CD4-positive, alpha-beta T cell treated with Interleukin-1 beta for 1 hour (primary cell): ENCODE measurements at places on chromosomes 16 and 17.

GRCh38 chr17:31586946-31587345 lies 195.5 kb downstream of the RAB11FIP4 start:
- no peak for DNase-seq

DNA sequence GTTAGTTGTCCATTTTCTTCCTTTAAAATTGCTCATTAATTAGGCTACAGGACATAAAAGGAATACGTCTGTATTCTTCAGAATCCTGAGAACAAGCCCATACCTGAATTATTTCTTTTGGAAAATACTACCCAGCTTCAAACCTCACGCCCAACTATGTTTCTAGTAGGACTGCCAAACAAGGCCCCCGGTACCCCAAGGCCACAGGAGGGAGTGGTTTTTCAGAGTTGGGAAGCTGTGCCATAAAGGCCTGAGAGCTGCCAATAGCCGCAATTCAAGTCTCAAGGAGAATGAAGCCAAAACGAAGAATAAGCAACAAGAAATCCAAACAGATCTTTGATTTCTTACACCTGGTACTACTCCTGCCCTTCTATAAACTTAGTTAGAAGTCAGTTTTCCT lies 48.3 kb downstream of the UBE2G1 start:
- no peak for DNase-seq

DNA sequence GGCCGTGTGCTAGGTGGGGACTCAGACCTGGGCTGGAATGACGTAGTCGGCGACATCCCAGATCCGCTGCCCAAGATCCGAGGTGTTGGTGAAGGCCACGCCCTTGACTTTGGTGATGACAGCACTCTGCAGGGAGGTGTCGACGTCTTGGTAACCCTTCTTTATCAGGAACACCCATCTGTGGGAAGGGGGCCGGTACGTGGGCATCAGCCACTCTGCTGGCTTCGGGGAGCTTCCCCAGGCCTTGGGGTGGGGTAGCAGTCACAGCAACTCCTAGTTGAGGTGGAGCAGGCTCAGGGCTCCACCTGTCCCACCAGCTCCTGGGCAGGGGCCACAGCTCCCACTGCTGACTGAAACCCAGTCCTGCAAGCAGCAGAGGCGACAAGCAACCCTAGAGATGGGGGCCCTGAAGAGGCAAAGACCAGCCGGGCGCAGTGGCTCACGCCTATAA lies 4.3 kb downstream of the P2RX5 start:
- no peak for DNase-seq

GRCh38 chr16:58009856-58010416 lies 8.7 kb downstream of the USB1 start:
- no peak for DNase-seq

DNA sequence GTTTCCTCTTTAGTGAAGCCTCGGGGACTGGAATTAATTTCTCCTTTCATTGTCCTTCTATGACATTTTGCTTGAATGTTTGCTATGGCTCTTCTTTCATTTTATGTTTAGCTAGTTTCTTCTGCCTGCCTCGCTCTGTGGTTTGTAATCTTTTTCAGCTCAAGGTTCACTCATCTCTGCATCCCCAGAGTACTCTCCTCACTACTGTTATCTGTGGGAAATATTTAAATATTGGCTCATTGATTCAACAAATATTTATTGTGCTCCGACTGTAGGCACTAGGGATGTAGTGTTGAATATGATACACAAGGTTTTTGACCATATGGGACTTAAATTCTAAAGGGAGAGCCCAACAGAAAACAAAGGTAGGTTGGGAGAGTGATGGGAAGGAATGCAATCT lies 195.9 kb downstream of the PHKB start:
- DNase-seq: no peak

GRCh38 chr17:68288804-68289203 lies 2.1 kb downstream of the SLC16A6 start:
- DNase-seq: peak; percentile 46

GRCh38 chr17:82402865-82403264 lies 15.3 kb upstream of the HEXD start:
- no peak for DNase-seq

GRCh38 chr16:47958726-47959125 lies 197.1 kb downstream of the ABCC12 start:
- no peak for DNase-seq

DNA sequence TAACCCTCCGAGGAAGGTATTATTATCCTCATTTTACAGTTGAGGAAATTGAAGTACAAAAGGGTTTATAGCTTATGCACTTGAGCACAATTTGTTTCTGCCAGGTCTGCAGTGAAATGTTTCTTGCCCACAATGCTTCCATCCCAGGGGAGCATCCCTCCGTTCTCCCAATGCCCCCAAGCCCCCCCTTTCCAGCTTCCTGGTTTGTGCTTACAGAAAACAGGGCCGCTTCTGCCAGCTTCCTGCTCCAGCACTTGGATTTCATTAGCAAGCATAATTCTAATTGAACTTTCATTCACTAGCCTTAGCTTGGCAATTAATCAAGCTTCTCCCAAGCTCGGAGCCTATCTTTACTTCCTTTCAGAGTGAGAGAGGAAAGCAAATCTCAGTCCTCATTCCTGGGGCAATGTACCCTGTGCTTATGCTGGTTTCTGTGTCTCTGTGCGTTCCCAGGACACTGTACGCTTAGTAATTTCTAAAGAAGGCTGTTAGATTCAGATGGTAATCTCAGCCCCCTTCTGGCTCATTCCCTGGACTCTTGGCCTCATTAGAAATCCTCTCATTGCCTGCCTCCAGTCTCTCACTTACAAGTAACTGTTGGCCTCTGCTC lies 141.6 kb downstream of the HS3ST2 start:
- no peak for DNase-seq

GRCh38 chr17:14737984-14738651 lies 437.2 kb downstream of the HS3ST3B1 start:
- DNase-seq: peak; percentile 70

GRCh38 chr17:78534492-78535272 lies 42.5 kb downstream of the DNAH17 start:
- no peak for DNase-seq

DNA sequence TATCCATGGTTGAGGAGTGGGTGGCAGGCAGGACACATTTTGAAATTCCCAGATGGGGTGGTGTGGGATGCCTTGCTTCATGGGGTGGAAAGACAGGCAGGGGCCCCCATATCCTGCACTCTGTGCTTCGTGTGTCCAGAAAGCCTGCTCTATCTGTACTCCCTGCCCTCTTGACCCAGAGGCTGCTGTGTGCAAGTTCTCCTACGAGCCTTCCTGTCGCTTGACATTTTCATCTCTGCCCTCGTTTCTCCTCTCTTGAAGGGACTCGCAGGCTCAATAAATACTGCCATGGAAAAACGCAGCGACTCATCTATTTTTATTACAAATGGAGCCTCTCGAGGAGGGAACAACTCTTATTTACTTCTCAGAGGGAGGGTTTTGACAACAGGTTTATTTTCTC lies 254.8 kb downstream of the XYLT1 start:
- DNase-seq: no peak

DNA sequence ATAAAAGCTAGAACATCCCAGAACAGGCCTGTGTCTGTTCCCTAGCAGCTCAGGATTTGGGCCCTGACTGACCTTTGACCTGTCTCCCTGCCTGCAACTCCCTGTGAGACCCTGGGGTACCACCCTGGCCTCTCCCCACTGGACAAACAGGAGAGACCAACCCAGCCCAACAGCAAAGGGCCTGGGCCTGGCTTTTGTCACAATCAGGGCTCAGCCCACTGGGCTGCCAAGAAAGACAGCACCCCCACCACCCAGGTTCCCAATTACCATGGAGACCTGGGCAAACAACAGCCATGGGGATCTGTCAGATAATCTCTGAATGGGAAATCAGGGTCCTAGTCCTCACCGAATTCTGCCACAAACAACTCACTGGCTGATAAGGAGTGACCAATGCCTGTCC lies 11.1 kb downstream of the PLLP start:
- no peak for DNase-seq

GRCh38 chr17:68993112-68993511 lies 37.9 kb upstream of the ABCA8 start:
- no peak for DNase-seq

GRCh38 chr16:89187032-89187769 lies 13.1 kb downstream of the SLC22A31 start:
- DNase-seq: no peak

DNA sequence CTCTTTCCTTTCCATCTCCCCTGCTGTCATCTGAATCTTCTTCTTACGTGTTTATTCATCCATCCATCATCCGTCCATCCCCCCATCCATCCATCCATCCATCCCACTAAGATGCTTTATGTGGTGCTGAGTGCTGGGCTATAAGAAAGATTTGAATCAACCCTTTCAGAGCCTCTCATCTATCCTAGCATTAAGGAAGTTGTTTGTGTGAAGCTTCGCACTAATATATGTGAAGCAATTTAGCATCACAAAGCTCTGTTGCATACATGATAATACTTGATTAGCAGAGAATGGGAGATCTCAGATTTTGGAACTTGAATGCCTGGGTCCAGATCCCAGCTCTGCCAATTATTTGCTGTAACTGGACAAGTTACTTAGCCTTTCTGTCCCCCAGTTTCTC lies 255.7 kb downstream of the SHISA9 start:
- no peak for DNase-seq

DNA sequence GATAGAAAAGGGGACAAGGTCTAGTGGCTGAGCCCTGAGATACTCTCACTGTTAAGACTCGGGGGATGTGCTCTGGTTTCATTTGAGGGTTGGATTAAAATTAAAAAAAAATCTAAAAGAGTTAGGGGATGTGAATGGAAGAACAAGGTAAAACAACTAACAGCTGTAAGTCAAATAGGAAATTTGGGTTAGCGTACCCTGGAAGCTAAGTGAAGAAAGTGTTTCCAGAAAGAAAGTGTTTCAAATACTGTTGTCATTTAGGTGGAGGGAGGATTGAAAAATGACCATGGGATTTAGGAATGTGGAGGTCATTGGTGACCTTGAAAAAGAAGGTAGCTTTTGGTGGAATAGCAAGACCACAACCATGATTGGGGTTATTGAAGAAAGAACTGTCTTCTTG lies 37.7 kb downstream of the PPM1D start:
- DNase-seq: no peak

DNA sequence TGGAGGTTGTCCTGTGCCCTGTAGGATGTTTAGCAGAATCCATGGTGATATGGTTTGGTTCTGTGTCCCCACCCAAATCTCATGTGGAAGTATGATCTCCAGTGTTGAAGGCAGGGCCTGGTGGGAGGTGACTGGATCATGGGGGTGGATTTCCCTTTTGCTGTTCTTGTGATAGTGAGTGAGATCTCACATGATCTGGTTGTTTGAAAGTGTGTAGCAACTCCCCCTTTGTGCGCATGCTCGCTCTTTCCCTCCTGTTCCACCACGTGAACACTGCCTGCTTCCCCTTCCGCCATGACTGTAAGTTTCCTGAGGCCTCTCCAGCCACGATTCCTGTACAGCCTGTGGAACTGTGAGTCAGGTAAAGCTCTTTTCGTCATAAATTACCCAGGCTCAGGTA lies 61.9 kb downstream of the ARHGAP17 start:
- DNase-seq: no peak

- no peak for DNase-seq
Measured at GRCh38 chr16:71360378-71360777, 1.9 kb downstream of the CALB2 start.

GRCh38 chr17:8896641-8897635 lies 29.5 kb upstream of the PIK3R6 start:
- no peak for DNase-seq

DNA sequence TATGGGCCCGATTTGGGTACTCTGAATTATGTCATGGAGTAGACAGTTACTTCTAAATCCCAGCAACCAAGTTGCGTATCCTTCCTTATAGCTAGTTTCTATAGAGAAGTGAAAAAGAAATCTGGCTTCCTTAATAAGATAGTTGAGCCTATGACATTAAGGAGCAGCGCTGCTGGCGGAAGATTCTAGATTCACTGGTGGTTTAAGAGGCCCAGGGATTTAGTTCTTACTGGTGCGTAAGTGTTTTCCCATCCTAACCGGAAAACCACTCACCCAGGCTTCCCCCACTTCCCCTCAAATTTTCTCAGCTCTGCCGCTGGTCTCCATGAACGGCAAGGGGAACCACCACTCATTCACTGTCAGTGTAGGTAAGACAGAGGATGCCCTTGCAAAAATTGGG lies 230.4 kb downstream of the CPPED1 start:
- peak; percentile 31 for DNase-seq

- DNase-seq: peak; percentile 85
Measured at GRCh38 chr17:8118769-8119580, 661 bp upstream of the ALOXE3 start.

- no peak for DNase-seq
Measured at GRCh38 chr17:40765657-40766056, 6.3 kb downstream of the KRT26 start.

DNA sequence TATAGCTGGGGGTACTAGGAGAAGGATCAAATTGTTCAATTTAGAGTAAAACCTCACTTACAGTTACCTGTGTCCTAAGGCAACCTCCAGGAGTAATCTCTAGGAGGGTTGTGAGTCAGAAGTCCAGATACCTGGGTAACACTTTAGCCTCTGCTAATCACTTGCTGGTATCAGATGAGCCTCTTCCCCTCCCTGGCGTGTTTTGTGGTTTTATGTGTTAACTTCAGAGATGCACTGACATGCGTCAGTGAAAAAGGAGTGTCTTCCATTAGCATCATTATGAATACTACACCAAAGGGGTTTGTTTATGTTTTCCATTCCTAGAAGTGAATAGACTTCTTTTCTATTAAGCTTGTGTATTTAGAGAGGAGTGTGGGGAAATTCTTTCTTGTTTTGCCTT lies 208.2 kb downstream of the FTO start:
- DNase-seq: peak; percentile 27

DNA sequence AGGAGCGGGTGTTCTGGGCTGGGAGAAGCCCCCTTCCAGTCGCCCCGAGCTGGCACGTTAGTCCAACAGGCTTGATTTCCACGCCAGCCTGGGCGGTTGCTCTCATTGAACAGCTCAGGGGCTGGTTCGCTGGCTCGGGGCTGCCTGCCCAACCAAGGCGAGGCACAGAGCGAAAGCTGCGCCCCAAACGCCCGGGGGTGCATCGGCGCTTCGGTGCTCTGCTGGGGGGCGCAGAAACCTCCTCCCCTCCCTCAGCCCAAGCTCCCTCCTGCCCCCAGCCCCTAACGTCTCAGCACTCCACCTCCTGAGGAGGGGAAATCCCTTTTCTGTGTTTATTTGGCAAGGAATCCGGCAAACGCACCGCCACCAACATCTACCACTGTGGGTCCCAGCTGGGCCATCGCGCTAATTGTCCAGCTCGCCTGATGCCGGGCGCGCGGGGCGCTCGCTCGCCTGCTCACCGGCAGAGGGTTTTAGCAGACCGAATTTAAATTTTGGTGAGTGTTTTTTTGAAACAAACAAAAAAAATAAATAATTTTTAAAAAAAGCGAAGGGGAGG lies 29.5 kb upstream of the RBFOX1 start:
- no peak for DNase-seq

DNA sequence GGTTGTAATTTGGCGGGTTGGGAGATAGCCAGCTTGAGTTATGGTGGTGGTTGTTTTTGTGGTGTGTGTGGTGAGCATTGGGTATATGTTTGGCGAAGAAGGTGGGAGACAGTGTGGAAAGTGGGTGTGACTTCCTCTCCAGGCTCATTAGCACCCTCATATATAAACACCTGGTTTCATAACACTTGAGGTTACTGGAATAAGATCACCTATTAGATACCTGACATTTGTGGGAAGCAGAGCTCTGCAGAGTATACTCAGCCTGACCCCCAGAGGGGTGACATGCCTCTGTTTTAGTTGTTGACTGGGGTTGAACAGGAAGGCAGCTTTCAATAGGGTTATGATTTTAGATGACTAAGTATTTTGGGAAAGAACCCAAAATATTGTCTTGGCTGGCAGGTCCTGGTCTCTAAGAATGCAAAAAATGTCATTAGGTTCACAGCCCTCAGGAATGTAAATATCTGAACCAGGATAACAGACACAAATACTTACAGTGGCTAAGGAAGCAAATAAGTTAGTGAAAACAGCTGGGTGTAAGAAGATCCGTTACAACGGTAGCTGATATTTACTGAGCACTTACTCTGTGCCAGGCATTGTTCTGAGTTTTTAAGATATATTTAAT lies 18.3 kb upstream of the EFCAB13 start:
- DNase-seq: no peak
